Neural crest cell (in vitro differentiated cells): ENCODE measurements at places on chromosomes 16 and 17.

DNA sequence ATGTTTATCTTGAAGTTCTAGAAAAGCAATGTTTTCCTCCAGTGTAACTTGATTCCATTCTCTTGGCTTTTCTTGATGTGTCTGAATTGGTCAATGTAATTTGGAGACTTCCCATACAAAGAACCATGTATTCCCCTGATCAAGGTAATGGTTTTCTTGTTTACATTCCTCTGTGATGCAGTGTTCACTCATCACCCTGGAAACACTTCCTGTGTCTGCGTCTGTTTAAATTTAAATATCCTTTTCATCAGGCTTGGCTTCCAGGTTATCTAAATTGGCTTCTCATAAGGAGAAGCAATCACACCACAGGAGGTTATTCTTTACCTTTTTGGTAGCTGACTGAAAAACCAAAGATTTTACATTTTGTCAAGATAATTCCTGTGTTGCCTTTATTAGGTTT is 237.3 kb upstream of the WSCD1 start:
- DNase-seq, result no peak

GRCh38 chr17:49260011-49260816 is 29.6 kb upstream of the PHOSPHO1 start:
- peak; percentile 36 for DNase-seq

GRCh38 chr17:34117811-34118210 is 137.3 kb upstream of the CCL2 start:
- no peak for DNase-seq

GRCh38 chr17:83056583-83057396 is 22.6 kb upstream of the METRNL start:
- DNase-seq, result no peak

DNA sequence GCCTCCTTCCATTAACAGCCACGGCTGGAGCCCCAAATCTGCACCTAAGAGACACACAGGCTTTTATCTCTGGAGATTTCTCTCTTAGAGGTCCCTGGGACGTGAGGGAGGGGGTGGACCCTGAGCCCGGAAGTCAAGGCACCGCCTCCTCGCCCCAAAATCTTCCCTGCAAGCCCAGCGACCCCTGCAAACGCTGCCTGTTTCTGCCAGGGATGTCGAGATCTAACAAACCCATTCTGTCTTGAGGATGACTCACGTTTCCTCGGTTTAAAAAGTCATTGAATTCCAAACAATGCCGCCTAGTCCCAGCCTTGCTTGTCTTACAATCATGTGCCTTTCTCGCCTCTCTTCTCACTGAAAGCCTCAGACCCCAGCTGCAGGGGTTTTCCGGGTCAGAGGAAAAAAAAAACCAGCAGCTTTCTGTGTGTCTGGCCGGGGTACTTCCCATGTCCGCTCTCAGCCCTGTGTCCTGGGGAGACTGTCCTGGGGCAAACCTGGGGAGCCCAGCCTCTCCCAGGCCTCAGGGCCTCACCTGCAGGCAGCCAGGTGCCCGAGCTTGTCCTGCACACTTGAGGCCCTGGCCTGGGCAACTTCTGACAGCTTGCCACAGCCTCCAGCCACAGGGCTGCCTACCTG is 15.4 kb downstream of the ARL2BP start:
- peak; percentile 33 for DNase-seq

DNA sequence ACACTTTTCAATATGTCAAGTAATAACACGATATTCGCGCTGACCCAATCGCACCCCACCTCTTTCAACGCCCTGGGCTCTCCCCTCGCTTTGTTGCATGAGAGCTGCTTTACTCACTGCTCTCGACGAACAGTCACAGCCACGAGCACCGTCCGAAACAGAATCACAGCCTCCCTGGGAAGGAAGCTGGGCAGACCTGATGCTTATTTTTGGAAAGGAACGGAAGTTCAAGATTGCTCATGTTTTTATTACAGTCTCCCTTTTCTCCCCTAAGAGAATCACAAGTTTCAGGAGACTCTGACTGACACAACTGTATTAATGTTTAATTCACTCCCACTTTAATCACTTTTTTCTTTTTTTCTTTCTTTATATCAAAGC is 67.8 kb downstream of the ANKRD11 start:
- no peak for DNase-seq

DNA sequence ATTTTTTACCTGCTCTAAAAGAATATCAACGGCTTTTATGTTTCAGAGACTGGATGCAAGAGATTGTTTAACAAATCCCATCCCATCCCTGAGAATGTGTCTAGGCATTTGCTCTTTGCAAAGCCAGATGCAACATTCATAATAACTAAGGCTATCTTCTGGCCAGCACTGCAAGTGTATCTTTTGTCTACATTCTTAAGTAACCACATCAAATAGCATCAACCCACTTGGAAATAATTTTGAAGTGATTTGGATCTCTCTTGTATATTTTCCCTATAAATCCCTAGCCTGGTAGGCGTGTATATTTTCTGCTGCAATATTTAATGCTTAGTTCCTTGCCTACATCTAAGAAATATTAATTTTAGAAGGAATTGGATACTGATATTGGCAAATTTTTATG is 64.3 kb downstream of the PIGL start:
- DNase-seq, result no peak

- no peak for DNase-seq
Observed at GRCh38 chr16:4800290-4801041, 2.0 kb downstream of the ROGDI start.

- no peak for DNase-seq
Observed at GRCh38 chr16:84965428-84966415, 45.6 kb downstream of the ZDHHC7 start.

DNA sequence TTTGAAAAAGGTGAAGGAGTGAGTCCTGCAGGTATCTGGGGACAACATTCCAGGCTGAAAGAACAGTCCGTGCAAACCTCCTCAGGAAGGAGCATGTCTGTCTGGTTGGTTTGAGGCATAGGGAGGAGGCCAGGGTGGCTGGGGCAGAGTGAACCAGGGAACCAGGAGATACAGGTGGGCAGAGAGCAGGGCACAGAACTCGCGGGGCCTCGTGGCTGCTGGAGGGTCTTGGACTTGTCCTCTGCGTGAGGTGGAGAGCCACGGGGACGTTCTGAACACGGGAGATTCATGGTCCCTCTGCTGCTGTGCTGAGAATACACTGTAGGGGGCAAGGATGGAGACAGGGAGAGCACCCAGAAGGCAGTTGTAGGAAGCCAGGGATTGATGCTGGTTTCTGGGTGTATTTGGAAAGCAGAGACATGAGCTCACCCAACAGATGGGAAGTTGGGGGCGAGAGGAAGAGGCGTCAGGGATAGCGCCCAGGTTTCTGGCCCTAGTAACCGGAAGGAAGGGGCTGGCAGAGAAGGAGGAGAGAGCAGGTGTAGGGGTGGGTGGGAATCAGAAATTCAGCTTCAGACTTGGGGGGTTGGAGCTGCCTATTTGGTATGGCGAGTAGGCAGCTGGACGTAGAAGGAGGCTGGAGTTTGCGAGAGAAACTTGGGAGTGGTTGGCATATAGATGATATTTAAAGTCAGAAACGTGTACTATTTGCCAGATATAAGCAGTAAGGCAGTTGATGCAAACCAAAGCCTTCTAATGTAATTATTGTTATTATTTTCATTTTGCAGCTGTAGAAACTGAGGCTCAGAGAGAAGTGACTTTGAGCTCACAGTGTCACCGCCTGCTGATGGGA is at the start of gene CCL17:
Gene CCL17, plus strand, starts transcription at position 803 of the 853 bp plus-strand sequence. CDS start 9,166 bp downstream, outside the sequence.
- no peak for DNase-seq

GRCh38 chr17:3501344-3501743 is 25.5 kb downstream of the ASPA start:
- DNase-seq, result no peak

- DNase-seq, result no peak
Observed at GRCh38 chr17:79872762-79873161, 33.5 kb upstream of the CBX4 start.

DNA sequence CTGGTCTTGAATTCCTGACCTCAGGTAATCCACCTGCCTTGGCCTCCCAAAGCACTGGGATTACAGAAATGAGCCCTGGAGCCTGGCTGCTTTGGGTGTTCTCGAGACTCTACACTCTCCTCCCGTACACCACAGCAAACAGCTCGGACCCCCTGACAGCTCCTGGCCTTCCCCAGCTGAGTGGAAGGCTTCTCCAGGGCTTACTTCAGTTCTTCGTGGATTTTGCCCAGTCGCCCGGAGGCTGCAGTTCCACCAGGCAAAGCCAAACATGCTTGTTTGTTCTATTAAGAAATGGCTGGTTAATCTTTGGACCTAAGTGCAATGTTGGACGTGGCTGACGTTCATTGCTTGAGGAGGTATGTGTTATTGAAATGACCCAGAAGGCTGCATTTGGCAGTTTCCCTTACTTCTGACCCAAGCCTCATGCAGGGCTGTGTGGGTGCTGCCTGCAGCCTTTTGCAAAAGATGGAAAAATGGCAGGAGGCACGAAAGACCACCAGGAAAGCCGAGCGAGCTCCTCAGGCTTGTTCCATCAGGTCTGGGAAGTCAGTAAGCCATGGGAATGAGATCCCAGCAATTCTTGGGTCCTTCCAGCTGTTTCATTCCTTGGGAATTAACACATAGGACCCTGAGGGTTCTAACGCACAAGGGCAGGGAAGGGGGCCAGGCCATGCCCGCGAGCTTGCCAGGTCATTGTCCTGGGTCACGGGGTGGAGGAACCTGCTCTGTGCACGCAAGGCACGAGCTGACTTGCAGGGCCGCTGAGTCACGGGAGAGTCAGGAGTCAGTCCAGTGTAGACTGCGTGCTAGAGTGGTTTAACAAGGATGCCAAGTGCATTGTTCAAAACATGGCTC is 23.9 kb upstream of the KLHDC4 start:
- DNase-seq, result no peak

DNA sequence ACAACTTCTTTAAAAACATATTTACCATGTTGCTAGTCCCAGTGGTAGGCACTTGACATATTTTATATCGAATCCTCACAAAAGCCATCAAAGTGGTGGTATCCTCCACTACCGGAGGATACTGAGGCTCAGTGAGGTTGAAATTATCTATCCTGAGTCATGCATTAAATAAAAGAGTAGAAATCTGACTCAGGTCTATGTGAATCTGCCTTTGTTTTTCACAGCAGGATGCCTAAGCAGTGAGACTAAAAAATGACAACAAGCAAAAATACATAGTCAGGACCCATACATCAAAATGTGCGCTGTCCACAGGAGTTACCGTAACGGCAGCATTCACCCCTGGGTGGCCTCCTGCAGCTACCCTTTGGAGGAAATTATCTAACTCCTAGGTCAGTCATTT is 17.7 kb downstream of the BRD7 start:
- no peak for DNase-seq

GRCh38 chr17:79848370-79848766 is 9.1 kb upstream of the CBX4 start:
- DNase-seq, result no peak

GRCh38 chr17:40561294-40561870 is 3.9 kb downstream of the CCR7 start:
- DNase-seq, result no peak

DNA sequence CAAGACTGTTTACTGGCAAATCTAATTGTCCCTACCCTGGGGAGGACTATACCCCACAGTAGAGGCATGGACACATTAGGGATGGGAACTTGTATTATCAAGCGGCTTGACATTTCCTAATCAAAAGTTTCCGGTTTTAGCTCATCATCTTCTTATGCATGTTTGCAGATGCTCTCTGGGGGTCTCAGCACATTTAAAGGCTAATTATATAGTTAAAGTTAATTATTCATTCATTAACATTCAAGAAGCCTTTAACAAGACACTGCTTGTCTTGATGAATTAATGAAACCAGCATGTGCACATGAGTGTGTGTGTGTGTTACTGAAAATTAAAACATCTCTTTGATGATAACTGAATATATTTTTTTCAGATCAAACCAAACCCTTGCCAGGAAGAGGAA is 377.1 kb downstream of the GRIN2A start:
- DNase-seq, result no peak

DNA sequence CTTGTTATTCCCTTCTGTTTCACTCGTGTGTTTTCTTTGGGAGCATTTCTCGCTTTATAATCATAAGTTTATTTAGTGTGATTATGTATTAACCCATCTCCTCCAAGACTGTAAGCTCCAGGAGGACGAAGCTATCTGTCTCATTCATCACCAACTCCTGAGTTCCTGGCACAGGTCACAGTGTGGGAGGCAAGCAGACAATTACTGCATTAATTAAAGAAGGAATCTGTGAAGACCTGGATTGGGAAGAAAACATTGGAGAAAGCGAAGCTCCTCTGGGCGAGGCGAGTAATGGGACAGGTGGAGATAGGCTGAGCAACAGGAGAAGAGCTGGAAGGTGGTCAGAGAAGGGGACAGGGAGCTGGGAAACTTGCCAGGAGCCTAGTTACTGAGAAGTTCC is 7.8 kb upstream of the CAMKK1 start:
- DNase-seq, result no peak

GRCh38 chr17:80101946-80102663 is 724 bp downstream of the GAA start:
- DNase-seq, result no peak

- DNase-seq, result no peak
Observed at GRCh38 chr17:27473190-27473747, 17.0 kb downstream of the KSR1 start.

DNA sequence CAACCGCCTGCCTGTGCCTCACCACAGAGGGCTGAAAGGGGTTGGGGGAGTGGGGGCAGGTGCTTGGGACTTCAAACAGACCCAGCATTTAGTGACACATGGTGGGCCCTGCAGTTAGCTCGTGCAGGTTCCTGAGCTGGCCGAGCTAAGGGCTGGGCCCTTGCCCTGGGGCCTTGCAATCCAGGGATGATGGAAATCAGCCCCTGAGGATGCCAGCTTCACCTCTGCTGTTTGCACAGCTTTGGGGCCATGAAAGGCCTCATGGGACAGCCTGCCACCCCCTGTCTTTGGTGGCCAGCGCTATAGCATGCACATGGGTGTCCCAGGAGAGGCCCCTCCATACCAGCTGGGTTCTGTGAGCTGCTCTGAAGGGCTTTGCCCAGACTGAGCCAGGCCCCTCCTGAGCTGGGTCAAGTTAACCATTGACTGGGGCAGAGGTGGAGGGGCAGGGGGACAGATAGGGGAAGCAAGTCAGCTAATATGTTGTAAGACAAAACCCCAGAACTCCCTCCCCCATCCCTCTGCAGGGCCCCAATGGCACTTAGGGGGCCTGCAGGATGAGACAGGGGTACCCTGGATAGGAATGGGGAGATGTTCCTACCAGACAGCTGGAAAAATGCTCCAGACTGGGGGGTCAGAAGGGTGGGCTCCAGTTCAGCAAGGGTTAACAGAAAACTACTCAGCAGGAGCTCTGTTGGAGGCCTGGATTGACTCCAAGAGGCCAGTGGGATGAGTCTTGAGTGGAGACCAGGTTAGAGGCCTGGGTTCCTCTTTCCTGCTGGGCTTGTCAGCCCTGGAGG is 692 bp downstream of the PRR15L start:
- no peak for DNase-seq
